Inflammatory macrophage (primary cell): ENCODE measurements at places on chromosomes 11 and 22.

DNA sequence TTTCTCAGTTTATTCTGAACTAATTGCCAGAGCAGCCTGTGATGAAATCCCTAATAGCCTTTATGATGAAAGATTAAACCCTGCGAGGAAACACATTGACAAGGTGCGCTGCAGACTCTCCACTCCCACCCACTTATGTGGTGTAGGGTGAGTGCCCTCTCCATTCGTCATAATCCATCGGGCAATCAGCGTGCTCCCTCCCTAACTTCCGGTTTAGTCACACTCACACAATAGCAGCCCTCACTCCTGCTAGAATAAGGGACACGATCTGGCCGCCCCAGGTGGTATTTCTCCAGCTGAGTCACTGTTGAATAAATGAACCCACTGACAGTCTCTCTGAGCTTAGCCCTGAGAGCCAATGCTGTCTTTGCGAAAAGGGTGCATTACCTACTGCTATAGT, 188.3 kb downstream of the OPCML start:
- no peak for DNase-seq

- DNase-seq: peak; percentile 84
Measured at GRCh38 chr22:23227380-23227779, 47.1 kb downstream of the BCR start.

GRCh38 chr11:122633219-122633829, 22.2 kb upstream of the UBASH3B start:
- DNase-seq: peak; percentile 66

GRCh38 chr11:17651681-17652080, 67.7 kb upstream of the MYOD1 start:
- no peak for DNase-seq

- DNase-seq: peak; percentile 74
Measured at GRCh38 chr11:119373921-119374631, 7.4 kb downstream of the USP2 start.

GRCh38 chr22:22558071-22558971, 744 bp downstream of the PRAME start:
- DNase-seq: no peak

DNA sequence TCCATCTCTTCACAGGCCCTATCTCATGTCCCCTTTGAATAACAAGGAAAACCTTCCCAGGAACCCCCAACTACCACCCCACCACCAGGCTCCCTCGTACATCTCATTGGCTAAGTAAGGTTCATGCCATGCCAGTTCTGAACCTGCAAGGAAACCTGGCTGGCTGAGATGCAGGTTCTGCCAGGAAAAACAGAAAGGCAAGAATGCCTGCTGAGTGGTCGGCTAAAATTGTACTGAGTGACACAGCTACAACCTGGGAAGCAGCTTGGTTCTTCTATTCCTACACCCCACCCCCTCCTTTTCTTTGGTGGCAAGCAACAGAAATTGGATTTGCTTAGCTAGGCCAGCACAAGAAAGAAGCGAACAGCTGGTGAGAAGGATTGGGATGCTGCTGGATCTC, 36.1 kb upstream of the TSPAN18 start:
- DNase-seq: no peak

GRCh38 chr11:125971618-125972017, 25.8 kb downstream of the VSIG10L2 start:
- no peak for DNase-seq

DNA sequence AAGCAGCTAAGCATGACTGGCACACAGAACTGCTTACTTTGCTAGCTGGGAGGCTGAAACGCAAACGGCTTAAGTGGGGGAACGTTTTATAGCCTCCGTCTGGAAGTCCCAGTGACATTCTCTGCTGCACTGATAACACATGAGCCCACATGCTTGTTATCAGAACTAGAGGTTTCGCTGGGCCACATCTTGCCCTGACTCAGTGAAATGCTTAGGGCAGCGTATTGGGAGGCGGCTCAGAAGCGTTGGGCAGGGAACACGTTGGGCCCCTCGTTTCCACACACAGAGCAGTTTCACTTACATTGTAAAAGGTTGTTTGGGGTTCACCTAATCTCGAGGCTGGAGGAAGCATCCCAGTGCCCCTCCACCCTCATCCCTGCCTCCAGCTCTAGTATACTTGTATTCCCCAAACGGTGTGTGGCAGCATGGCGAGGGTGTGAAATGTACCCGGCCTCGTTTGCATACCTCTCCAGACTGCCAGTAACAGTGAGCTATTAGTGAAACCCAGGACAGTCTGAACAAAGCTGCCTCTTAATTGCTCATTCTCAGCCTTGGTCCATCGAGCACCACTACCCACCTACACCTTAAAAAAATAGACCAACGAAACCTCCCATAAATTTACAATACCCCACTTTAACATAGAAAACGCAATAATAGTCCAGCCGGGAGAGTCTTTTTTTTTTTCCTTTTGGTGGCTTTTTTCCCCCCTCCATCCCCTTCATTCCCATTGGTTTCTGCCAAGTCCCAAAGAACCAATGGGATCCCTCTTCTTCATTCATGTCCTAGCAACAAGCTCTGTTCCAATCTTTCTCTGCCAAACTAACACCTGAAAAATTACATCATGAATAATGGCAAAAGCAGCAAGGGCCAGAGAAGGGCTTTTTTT, 218.8 kb upstream of the SORL1-AS1 start:
- no peak for DNase-seq

DNA sequence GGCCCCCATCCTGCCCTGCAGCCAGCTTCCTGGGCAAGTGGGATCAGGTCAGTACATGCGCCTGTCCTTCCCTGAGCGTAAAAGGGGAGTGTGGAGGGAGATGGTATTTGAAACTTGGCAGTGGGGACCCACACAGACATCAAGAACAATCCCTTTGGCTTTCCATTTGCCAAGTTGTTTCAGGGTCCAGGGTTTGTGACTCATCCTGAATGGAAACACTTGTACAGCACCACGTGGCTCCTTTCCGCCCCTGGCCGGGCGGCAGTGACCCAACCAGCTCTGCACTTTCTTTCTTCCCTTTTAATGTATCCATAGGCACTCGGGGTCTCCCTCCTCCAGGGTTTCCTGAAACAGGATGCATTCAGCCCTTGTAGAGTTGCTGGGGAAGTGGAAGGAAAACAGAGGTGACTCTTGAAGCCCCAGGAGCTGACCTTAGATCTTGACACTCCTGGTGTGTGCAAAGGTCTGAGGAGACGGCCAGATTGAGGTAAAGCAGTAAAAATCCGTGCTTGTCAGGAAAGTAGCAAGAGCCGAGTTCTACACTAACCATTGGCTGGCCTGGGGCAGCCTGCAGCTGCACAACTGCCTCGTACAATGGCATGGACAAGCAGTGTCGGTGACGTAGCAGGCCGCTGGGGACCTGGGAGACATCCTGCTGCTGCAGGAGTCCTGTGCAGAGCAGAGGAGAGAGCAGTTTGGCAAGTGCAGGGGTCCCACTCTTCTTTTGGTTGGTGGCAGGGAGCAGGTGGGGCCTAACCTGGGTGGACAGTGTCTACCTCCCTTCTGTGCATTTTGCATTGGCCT, 189.8 kb downstream of the SNX19 start:
- no peak for DNase-seq

DNA sequence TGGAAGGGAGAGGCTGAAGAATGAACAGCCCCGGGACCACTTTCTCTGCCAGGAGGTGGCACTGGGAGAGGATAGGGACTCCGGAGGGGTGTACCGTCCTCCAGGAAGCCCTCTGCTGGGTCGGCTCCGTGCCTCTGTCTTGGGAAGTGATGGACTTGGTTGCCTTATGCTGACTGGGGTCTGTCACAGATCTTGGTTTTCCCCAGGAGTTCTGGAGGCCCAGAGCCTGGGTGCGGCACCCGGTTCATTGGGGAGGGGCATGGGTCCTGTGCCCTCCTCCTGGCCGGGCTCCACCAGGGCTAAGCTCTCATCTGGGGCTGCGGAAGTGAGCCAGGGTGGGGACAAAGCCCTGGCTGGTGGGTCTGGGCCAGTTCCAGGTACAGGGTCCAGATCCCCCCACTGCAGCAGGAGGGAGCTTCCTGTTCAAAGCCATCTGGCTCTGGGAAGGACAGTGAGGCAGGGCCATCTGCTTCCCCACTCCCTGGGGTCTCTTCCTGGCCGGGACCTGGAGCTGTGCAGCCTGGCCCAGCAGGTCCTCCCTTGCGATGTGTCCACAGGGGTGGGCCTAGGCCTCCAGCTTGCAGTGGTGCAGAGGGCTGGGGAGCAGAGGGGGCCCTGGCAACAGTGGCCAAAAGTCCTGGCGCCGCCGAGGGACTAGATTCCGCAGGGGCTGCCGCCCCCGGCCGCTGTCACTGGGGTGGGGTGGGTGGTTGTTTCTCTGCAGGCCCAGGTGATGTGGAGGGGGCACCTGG, 1.1 kb upstream of the AP2A2 start:
- DNase-seq: no peak

DNA sequence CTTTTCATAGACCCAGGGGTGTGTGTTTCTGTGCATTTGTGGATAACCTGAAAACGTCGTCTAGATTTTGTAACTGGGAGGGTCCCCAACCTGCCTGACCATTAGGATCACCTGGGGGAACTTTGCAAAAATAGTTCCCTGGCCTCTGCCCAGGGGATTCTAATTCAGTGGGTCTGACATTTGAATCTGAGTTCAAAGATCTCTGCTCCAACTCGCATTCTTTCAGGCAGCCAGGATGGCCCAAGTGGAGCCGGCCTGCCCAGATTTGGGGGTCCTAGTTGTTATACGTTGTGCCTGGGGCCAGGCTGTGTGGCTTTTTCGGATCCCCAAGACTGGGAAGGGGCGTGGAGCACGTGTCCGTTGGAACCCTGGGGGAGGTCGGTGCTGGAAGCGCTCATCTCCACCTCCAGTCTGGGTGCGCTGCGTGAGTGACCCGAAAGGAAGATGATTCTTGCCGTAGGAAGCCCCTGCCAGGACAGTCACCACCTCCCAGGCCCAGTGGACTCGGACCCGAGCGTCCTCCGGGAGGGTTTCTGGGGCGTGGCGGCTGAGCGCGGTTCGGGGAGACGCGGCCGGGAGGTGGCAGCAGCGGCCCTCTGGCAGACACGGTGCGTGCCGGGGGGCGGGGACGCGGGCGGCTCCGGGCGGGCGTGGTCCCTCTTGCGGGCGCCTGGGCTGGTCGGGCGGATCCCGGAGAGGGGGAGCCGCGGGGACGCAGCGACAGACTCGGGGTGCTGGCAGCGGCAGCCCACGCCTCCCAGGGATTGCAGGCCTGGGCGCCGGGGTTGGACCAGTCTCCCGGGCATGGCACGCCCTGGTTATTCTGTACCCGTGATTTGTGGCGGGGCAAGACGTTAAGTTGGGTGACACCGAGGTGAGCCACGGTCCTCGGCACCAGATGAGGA, 29.2 kb upstream of the PLET1 start:
- peak; percentile 71 for DNase-seq
